ENCODE measurements at places on chromosomes 6 and 20. TPM values are rescaled to one million over a fixed set of nuclear protein-coding genes. Genes with fewer than 3 reads are reported as not detected.

- DNase-seq: no peak
These were observed 59.8 kb downstream of the CDK19 start for GRCh38 chr6:110755411-110755834.

DNA sequence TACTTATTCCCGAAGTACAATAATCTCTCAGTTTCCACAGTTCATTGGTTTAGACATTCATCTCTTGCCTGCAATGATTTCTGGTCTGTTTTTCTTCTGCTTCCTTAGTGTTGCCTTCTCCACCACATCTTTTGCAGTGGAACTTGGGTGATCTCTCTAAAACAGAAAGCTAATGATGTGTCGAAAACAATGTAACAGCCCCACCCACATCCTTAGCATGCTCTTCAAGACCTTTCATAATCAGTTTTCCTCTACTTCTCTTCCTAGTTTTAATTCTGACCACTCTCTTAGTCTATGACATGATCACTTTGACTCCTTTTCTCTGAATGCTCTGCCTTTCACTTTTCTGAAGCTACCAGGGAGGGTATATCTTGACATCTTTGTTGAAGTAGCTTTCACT is 1007.9 kb upstream of the CITED2 start:
- DNase-seq: no peak

GRCh38 chr20:58431134-58431533 is 42.1 kb downstream of the VAPB start:
- DNase-seq: no peak

DNA sequence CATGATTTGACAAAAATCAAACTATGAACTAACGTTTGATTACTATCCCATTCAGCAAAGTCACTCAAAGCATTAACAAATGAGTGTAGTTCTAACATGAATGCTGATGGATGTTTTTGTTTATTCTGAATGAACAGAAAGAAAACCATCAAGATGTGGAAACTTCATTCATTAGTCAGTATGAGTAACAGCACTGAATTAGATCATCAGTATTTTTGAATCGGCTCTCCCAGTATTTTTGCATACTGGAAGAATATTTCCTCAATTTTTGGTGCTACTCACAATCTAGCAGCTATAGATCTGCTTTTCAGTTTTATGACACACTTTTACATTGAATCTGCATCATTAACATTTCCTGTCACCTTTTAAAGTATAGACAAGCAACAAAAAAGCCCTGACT is 63.8 kb upstream of the CD83 start:
- no peak for DNase-seq

DNA sequence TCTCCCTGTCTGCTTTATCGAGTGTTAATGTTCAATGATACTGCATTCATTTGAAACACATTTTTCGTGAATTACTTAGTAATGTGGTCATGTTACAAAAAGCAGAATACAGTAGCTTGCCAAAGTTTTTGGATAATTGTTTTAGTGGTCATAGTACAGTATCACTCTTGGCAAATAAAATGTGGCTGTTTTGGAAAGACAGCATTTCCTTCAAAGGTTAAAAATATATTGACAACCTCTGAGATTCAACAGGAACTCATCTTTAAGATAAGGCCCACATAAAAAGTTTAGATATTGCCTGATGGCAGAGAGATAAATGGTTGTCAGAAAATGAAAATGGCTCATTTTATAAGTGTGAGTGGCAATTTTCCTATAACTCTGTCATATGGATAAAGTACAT is 297.7 kb upstream of the MAN1A1 start:
- no peak for DNase-seq

CST2 gene
- not detected for total RNA-seq

VNN1 gene
- 2.0 TPM for total RNA-seq

NELFCD gene
- total RNA-seq: 75.3 TPM

COL21A1 gene
- 2.3 TPM for total RNA-seq

SMLR1 gene
- 3.9 TPM for total RNA-seq
